ENCODE measurements at places on chromosomes 16 and 17. TPM values are rescaled to one million over a fixed set of nuclear protein-coding genes. Genes with fewer than 3 reads are reported as not detected.

The MPV17L gene
- total RNA-seq: 3.9 TPM

The STX8 gene
- 52.1 TPM for total RNA-seq

The STAT3 gene
- 107 TPM for total RNA-seq

The MYH3 gene
- 1,094 TPM for total RNA-seq

The GAS2L2 gene
- not detected for total RNA-seq

The ZG16B gene
- total RNA-seq: 2.6 TPM

The SP6 gene
- 10.2 TPM for total RNA-seq
